Stimulated activated CD4-positive, alpha-beta T cell treated with anti-CD3 and anti-CD28 coated beads, Interleukin-15, amount 100 ng/mL, for 1 hour (primary cell): ENCODE measurements at places on chromosomes 7 and 10.

GRCh38 chr7:79489371-79489770 lies 35.9 kb upstream of the MAGI2 start:
- no peak for DNase-seq

DNA sequence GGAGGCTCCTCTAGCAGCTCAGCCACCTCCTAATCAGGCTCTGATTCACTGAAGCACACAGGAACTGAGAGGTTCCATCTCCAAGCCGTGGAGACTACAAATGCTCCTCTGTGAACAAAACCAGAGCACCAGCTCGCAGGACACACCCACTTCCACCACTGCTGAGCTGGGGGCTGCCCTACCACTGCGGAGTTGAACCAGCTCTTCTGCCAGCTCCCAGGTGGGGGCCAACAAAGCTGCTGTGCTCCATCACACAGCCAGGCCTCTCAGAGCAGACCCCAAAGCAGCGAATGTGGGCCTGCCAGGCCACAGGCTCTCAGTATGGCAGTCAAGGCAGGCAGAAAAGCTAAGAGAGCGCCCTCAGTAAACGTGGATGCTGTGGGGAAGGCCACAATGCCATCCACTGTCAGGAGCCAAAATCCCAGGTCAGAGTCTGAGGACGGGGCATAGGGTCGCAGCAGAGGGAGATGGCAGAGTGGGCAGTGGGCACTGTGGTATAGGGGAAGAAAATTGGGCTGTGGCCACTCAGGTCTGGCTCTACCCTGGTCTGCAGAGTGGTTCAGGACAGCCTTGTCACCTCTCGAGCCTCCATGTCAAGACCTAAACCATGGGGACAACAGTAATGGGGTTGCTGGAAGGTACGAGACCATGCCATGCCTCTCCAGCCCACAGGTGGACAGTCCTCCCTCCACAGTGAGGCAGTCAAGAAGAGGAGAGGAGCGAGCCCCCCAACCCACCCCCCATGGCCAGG lies 82.1 kb downstream of the GRID1 start:
- DNase-seq = no peak

DNA sequence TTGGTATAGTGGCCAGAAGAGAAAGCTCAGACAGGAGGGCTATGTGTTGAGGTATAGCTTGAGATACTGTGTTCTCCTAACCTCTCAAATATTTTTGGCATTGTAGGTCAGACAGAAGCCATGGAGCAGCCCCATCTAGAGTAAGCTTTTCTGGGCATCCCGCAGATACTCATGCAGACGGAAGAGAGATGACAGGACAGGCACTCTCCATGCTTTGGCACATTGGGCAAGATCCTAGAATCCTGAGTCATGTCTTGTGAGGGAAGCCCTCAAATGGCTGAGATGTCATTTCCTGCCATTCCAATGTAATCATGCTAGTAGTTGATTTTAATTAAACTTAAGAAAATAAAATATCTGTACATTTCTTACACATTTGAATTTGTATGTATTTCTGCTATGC lies 16.8 kb upstream of the KIF20B start:
- DNase-seq = no peak

DNA sequence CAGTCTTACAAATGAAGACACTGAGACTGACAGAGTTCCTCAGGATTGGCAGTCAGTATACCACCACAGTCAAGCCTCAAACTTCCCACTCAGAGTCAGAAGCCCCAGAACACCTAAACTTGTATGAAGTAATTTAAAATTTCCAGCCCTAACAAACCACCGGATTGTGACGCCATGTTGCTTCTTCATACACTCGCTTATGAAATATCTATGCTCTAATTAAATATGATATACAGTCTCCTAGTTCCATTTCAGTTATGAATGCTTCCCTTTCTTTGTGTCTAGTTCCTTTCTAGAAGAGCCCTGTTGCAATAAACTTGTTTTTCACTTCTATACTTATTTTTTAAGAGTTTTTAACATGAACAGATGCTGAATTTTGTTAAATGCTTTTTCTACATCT lies 172.0 kb upstream of the NOBOX start:
- no peak for DNase-seq

- DNase-seq = no peak
Observed at GRCh38 chr10:59373071-59373470, 10.7 kb upstream of the FAM13C start.
